Esophagus muscularis mucosa (tissue), 4 donors: ENCODE measurements at places on chromosomes 6 and 20. TPM values are rescaled to one million over a fixed set of nuclear protein-coding genes. Genes with fewer than 3 reads are reported as not detected.

GRCh38 chr6:42239333-42239732 is 21.7 kb upstream of the MRPS10 start:
- H3K4me1 ChIP-seq, result no peaks in the 10 kb centered on the region
- H3K36me3 ChIP-seq, result peaks cover 77% of the 10 kb centered on the region
- DNase-seq, result no peak
- no peak overlapping the region for H3K27ac ChIP-seq

GRCh38 chr20:56925082-56925830 is 296.1 kb downstream of the TFAP2C start:
- no peak overlapping the region for H3K27ac ChIP-seq
- peaks cover 38% of the 10 kb centered on the region for H3K27me3 ChIP-seq
- H3K4me3 ChIP-seq, result peak overlapping the region; percentile 35

The PPP1R3G gene
- total RNA-seq, result 3.0 TPM

GRCh38 chr6:111417946-111418345 is 65.1 kb downstream of the REV3L start:
- H3K27me3 ChIP-seq, result no peaks in the 10 kb centered on the region
- H3K4me3 ChIP-seq, result no peak overlapping the region
- H3K27ac ChIP-seq, result peak overlapping the region; percentile 66
- no peak for DNase-seq
- H3K4me1 ChIP-seq, result peaks cover 56% of the 10 kb centered on the region

DNA sequence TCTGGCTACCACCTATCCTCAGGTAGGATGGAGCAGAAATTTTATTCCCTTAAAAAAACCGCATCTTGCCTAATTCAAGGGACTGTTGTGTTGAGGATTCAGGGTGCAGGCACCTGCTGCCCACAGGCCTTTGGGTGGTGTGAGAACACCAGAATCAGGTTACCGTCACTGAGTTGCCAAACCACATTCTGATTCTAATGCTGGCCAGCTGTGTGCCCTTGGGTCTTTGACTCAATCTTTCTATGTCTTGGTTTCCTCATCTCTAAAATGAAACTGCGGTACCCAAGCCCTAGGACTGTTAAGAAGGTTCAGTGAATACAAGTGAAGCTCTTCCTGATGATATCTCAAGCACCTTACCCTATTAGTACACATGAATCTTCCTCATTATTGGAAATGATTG is 827.3 kb downstream of the DHX35 start:
- H3K4me1 ChIP-seq, result peaks cover 7% of the 10 kb centered on the region
- H3K4me3 ChIP-seq, result no peak overlapping the region
- no peaks in the 10 kb centered on the region for H3K36me3 ChIP-seq
- no peaks in the 10 kb centered on the region for H3K27me3 ChIP-seq
- no peak for DNase-seq

The PIM1 gene
- total RNA-seq, result 26.1 TPM

The LATS1 gene
- total RNA-seq, result 27.0 TPM

- no peak for DNase-seq
- H3K4me1 ChIP-seq, result peaks cover 47% of the 10 kb centered on the region
- peak overlapping the region; percentile 24 for H3K4me3 ChIP-seq
- H3K36me3 ChIP-seq, result peaks cover 20% of the 10 kb centered on the region
Measured at GRCh38 chr6:30071081-30071818, 4.3 kb downstream of the PPP1R11 start.

The HLA-DRA gene
- total RNA-seq, result 223 TPM

The TINAG gene
- not detected for total RNA-seq

The FAM162B gene
- total RNA-seq, result 14.7 TPM

DNA sequence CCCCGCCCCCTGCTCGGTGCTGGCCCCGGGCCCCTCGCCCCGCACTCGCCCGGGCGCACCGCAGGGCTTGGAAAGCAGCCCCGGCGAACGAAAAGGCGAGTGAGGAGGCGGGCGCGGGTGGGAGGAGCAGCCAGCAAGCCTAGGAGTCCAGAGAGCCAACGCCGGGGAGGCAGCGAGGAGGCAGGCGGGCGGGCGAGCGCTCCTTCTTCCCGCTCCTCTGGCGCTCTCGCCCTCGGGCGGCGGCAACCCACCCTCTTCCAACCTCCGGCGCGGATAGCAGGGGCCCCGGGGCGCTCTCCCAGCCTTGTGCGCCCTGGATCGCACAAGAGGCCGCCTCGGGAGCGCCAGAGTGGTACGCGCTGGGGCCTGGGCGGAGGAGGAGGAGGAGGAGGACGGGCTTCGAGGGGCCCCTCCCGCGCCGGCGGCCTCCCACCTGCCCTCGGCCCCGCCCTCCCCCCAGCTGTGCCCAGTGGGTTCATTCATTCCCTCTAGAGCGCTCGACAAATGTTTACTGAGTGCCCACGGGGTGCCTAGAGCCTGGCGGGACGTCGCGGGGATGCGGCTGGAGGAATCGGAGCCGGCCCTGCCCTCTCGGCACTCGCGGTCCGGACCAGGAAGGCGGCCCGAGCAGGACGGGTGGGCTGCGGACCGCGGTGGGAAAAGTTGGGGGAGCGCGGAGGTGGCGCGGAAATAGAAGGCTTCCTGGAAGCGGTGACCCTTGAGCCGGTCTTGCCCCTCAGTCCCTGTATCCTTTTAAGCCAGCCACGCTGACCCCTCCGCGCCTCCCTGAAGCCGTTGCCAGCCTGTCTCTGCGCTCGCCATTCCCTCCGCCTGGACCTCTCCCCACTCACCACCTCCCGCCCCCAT is at the start of gene BMP7:
TSS of gene BMP7 (minus strand) at position 351 of the 867 bp plus-strand sequence. CDS start 519 bp downstream, outside the sequence.
- H3K27me3 ChIP-seq, result peaks cover 33% of the 10 kb centered on the region
- H3K27ac ChIP-seq, result no peak within 1 kb of the TSS
- no peak for DNase-seq
- no peaks in the 10 kb centered on the region for H3K36me3 ChIP-seq
- H3K4me3 ChIP-seq, result peak within 1 kb of the TSS; percentile 52

The SMLR1 gene
- total RNA-seq, result not detected

The C20orf202 gene
- total RNA-seq, result 0.52 TPM

- H3K4me1 ChIP-seq, result peaks cover 59% of the 10 kb centered on the region
- no peaks in the 10 kb centered on the region for H3K36me3 ChIP-seq
- H3K27ac ChIP-seq, result peak overlapping the region; percentile 83
- H3K27me3 ChIP-seq, result no peaks in the 10 kb centered on the region
Measured at GRCh38 chr20:18003897-18004296, 35.1 kb downstream of the MGME1 start.

The SAMD3 gene
- 0.39 TPM for total RNA-seq

DNA sequence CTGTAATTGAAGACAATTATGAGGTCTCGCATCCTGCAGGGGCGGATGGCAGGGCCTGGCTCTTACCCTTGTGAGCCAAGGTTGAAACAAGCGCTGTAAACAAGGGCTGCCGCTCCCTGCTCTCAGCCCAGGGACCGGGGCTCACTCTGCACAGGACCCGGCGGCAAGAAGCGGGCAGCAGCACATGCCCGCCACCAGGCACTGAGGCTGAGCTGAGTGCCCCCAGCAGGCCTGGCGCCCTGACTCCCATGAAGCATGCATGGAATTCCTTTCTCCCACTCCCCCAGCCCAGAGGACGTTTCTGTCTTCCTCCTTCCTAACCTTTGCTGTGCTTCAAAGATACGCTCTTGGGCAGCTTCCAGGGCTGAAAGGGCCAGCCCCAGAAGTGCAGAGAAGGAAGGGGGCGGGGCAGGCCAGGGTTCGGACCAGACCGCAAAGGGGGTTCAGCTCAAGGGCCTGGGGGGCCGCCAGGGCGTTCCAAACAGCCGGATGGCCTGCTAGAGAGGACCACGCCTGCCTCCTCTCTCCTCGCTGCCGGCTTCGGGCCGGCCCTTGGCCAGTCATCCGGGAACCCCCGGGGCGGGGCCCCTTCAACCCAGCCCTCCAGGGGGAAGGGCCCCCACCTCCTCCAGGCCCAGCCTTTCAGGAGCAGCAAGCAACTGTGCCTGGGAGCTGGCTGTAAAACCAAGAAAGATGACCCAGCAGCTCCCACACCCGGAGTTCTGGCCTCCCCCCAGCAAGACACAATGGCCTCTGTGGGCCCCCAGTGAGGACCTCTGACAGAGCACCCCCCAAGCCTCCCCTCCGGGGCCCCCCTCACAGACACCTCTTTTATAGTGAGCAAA is 109.9 kb downstream of the NOL4L start:
- H3K4me1 ChIP-seq, result peaks cover 64% of the 10 kb centered on the region
- DNase-seq, result no peak
- peak overlapping the region; percentile 44 for H3K4me3 ChIP-seq
- H3K27me3 ChIP-seq, result no peaks in the 10 kb centered on the region

DNA sequence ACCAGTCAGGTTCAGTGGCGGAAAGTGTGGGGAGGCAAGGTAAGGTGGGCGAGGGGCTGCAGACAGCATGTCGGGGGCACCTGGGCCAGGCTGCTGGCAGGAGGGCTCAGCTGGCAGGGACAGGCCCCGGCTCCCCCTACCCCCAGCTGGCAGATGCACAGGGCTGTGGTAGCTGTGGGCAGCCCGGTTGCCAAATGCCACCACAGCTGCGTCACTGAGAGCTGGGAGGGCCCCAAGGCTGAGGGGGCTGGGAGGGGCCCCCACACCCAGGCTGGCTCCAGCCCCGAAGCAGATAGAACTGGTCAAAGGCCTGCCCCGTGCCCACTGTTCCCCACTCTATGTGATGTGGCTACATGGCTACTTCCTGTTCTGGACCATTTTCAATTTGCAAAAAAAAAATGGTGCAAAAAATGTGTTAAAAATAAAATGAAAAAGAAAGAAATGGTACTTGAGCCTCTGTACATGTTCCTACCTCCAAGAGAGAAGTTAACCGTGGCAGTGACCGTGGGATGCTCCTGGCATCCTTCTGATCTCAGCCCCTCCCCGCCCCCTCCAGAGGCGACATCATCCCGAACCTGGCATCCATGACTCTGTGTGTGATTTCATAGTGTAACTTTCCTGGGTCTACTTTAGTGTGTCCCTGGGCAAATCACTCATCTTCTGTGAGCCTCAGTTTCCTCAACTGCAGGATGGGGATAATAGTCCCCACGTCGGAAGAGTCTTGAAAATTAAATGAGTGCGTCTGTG is 64.4 kb downstream of the UBE2V1 start:
- DNase-seq, result no peak
- peak overlapping the region; percentile 55 for H3K27ac ChIP-seq
- H3K4me3 ChIP-seq, result no peak overlapping the region

- no peaks in the 10 kb centered on the region for H3K27me3 ChIP-seq
- peaks cover 41% of the 10 kb centered on the region for H3K36me3 ChIP-seq
- no peak for DNase-seq
- no peak overlapping the region for H3K4me3 ChIP-seq
- peak overlapping the region; percentile 10 for H3K27ac ChIP-seq
Measured at GRCh38 chr20:25223765-25224720, 23.8 kb upstream of the PYGB start.

The LHFPL5 gene
- not detected for total RNA-seq

- no peak overlapping the region for H3K4me3 ChIP-seq
- H3K27me3 ChIP-seq, result no peaks in the 10 kb centered on the region
- no peaks in the 10 kb centered on the region for H3K36me3 ChIP-seq
- no peaks in the 10 kb centered on the region for H3K4me1 ChIP-seq
- no peak overlapping the region for H3K27ac ChIP-seq
Measured at GRCh38 chr6:138226700-138227315, 8.5 kb upstream of the PBOV1 start.

- H3K4me1 ChIP-seq, result peaks cover 25% of the 10 kb centered on the region
- DNase-seq, result no peak
- no peaks in the 10 kb centered on the region for H3K36me3 ChIP-seq
- H3K27ac ChIP-seq, result no peak overlapping the region
Measured at GRCh38 chr20:23291575-23292240, 58.9 kb upstream of the NXT1 start.

DNA sequence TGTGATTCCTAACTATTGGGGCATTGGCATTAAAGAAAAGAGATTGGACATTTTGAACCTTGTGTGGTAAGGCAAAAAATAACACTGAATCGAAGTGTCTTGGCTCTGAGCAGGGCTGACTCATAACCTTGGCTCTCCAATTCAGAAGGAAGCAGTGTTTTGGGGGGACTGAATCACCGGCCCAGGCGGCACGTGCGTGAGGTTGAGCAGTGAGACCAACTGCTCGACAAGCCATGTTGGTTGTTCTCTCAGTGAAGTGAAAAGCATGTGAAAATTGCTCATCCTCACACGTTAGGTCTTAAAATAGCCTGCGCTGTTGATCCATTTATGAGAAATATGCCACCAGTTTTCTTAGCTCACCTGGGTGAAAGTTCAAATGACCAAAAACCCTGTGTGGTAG is 137.8 kb upstream of the SPACA1 start:
- no peaks in the 10 kb centered on the region for H3K27me3 ChIP-seq
- DNase-seq, result no peak
- no peak overlapping the region for H3K4me3 ChIP-seq

The TP53TG5 gene
- not detected for total RNA-seq

- no peaks in the 10 kb centered on the region for H3K27me3 ChIP-seq
- H3K4me1 ChIP-seq, result no peaks in the 10 kb centered on the region
- H3K4me3 ChIP-seq, result no peak overlapping the region
- peaks cover 32% of the 10 kb centered on the region for H3K36me3 ChIP-seq
- DNase-seq, result no peak
Measured at GRCh38 chr6:24659561-24659960, 7.1 kb downstream of the TDP2 start.

The AIF1 gene
- total RNA-seq, result 14.6 TPM

GRCh38 chr20:64152906-64153305 is 11.3 kb upstream of the MYT1 start:
- H3K27me3 ChIP-seq, result peaks cover 6% of the 10 kb centered on the region
- H3K27ac ChIP-seq, result no peak overlapping the region
- no peak overlapping the region for H3K4me3 ChIP-seq

The SEL1L2 gene
- not detected for total RNA-seq

GRCh38 chr6:25472906-25473305 is 179.1 kb upstream of the SCGN start:
- DNase-seq, result no peak
- no peaks in the 10 kb centered on the region for H3K36me3 ChIP-seq
- H3K27ac ChIP-seq, result no peak overlapping the region
- no peaks in the 10 kb centered on the region for H3K4me1 ChIP-seq
- no peak overlapping the region for H3K4me3 ChIP-seq

The SLX4IP gene
- 2.1 TPM for total RNA-seq

The CLPSL2 gene
- not detected for total RNA-seq

The PACSIN1 gene
- total RNA-seq, result 1.3 TPM

- no peaks in the 10 kb centered on the region for H3K27me3 ChIP-seq
- H3K36me3 ChIP-seq, result no peaks in the 10 kb centered on the region
- DNase-seq, result no peak
- peaks cover 10% of the 10 kb centered on the region for H3K4me1 ChIP-seq
- no peak overlapping the region for H3K27ac ChIP-seq
Measured at GRCh38 chr6:125022391-125022989, 60.3 kb downstream of the RNF217 start.
